ENCODE measurements at places on chromosomes 7 and 10.

- no peak for DNase-seq
These were observed 109.8 kb upstream of the PTN start for GRCh38 chr7:137453356-137453755.

GRCh38 chr10:62261666-62262065 is 7.0 kb downstream of the RTKN2 start:
- DNase-seq = no peak

GRCh38 chr10:114043532-114044246 is at the start of gene ADRB1:
Gene ADRB1 (plus strand): TSS chr10:114043866. CDS start chr10:114044133, 267 bp downstream.
- DNase-seq = peak; percentile 11

- no peak for DNase-seq
These were observed 16.2 kb downstream of the CSTF2T start for GRCh38 chr10:51683031-51683691.

DNA sequence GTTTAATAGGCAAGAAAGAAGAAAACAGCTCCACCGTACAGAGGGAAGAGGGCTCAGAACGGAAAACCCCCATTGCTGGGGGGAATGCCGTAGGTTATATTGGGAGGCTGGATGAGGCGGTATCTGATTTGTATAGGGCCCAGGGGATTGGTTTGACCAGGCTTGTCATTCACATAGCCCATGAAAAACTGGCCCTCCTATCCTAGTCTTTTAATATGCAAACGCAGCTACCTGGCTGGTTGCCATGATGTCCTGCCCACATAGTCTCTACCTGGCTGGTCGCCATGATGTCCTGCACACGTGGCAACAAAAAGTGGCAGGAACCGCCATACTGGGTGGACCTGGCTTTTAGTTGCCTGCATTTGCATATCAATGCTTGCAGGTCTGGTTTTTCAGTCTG is 84.7 kb downstream of the AUTS2 start:
- no peak for DNase-seq

DNA sequence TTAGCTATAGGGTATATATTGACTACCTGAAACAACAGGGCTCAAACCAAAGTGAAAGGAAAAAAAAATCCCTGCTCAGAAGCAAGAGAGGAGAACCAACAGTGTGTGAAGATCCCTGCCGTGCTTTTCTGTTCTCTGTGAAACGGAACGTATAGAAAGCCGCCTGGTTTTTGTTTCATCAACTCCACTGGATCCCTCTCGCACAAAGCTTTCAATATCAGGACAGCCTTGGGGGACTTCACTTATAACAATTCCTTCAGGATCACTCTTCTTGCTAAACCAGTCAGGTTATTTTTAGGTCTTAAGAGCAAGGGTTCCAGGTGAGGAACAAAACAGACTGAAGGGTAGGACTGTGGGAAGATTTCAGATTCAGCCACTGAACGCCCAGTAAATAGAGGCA is 151.1 kb upstream of the CACNA2D1 start:
- DNase-seq = no peak

DNA sequence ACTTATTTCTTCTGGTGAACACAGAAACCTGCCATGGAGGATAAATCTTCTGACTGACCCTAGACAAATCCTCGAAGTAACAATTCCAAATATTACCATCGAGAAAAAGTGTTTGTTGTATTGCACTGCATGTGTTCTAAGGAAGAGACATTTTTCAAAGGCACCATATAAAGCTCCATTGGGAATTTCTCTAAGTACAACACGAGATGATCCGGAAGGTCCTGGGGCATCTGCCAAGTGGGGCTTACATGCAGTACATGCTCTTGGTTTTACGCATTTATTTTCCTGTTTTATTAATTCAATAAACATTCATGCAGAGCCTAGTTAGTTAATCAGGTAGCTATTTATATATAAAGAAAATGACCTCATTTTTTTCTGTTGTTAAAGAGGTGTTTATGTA is 692.0 kb upstream of the IGFBP3 start:
- no peak for DNase-seq

DNA sequence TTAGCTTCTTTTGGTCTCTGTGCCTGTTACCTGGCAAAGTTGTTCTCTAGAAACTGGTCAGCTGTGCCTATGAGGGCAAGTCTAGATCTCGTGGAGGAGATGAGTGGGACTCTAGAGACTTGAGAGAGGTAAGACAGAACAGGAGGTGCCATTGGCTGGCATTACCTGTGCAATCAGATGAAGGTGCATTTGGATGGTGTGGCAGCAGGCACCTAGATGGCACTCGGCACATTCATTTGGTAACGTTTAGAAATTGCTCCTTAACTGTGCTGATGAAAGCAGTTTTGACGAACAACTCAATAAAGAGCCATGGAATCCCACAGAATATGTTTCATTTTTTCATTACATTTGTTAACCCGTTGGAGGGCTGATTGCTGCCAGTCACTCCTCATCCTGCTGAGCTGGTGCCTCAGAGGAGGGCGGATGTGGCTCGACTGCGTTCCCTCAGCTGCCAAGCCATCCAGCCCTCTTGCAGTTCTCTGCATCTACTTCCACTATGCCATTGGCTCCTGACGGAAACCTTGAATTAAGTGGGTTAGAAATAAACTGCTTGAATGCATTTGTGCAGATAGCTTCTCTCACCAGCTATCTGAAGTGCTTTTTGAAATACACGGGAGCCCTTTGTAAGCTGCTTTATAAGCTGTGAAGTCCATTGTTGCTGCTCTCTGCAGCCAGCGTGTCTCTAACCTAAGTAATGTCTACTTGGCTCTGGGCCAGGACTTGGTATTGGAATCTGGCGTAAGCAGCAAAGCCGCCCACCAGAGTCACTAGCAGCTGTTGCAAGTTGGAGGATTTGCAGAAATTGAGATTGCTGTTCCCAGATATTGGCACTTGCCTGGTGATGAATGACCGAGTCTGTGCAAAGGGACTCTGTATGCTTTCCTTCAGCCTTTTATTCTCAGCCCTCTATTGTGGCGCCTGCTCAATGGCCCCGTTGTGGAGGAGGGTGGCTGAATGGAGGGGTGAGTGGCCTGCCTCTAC is 87.4 kb downstream of the LRRC4 start:
- no peak for DNase-seq

DNA sequence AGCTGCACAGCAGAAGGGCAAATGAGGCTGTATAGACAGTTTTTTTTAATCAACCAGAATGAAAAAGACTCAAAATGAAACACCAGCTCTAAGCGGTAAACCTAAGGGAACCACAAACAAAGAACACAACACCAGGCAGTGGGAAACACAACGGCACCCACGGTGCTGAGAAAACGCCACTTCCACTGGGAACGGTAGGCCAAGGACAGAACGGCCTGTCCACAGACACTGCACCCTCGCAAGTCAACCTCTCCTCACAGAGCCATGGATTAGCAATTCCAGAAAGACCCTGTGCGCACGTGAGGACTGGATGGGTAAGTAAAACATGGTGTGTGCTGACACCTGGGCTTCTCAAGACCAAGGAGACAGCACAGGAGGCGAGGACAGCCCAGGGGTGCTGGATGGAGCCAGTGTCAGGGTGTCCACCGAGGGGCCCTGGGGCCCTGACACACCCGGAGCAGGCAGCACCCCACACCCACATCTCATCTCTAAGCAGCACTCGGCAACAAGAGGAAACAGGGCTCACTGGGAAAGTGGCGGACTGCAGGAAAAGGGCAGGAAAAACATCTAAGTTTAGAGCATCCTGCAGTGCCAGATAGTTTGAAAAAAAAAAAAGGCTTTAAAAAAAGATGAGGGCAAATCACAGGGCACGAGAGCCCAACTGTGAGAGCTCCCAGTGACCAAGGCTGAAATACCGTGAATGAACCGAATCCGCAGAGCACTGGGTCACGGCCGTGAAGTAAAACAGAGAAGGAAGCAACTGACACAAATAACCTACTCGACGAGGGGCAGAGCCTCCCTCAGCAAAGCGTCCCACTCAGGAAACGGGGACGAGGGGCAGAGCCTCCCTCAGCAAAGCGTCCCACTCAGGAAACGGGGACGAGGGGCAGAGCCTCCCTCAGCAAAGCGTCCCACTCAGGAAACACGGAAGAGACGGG is 120.2 kb downstream of the MAD1L1 start:
- no peak for DNase-seq

- no peak for DNase-seq
These were observed 114.2 kb downstream of the ZMIZ1 start for GRCh38 chr10:79182781-79183467.

DNA sequence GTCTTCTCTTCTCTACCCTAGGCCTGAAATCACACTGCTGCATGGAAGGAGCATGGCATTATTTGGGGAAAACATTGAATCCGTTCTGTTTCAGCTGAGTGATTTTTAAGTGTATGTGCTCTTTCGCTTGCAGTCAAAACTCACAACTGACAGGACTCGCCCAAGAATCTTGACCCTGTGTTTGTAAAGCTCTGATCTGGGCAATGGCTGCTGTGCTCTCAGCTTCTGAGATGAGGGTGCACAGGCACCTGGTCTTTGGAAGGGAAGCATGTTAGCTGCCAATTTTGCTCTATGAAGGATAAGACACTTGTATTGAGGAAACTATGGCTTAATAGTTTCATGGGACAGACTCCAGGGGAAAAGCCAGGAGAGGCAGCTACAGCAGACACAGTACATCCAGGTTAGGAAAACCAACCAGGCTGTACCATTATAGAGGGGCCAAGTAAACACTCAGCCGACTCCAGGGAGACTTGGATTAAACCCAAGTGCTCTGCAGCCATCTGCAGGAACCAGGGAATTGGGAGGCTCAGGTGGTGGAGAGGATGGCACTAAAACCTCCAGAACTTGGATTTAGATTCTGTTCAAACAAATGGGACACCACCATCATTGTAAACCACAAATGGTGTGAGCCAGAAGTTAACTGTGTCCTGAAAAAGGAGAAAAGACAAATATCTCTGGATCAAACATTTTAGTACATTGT is 43.3 kb downstream of the LYZL1 start:
- no peak for DNase-seq

DNA sequence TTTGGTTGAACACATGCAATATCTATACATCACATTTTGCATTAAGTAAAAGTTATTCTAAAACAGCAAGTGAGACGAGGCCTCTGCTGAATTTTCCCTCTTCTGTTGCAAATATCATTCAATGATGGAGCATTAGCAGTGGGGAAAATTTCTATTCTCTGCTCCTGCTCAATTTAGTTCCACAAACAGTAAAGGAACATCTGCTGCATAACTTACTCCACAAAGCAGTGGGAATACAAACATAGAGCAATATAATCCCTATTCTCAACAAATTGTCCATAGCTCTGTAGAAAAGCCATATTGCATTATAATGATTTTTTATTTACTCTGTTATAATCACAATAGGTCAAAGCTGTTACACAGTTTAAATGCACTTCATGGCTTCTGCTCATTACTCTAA is 5.9 kb downstream of the AGR3 start:
- DNase-seq = no peak

DNA sequence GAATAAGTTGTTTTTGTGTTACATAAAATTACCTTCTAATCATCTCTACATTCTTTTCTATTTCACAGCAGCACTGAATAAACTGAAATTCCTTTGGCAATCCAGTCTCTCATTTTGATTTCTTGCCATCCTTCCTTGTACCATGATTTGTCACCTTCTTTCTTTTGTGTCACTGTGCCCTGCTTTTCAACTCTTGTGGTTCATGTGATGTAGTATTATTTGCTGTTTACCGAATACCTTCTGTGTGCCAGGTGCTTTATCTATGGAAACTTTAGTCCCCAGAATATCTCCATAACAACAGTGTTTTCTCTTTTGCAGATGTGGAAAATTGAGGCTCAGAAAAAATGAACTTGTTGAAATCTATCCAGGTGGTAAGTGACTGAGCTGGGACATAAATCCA is 220.3 kb downstream of the STK31 start:
- no peak for DNase-seq

DNA sequence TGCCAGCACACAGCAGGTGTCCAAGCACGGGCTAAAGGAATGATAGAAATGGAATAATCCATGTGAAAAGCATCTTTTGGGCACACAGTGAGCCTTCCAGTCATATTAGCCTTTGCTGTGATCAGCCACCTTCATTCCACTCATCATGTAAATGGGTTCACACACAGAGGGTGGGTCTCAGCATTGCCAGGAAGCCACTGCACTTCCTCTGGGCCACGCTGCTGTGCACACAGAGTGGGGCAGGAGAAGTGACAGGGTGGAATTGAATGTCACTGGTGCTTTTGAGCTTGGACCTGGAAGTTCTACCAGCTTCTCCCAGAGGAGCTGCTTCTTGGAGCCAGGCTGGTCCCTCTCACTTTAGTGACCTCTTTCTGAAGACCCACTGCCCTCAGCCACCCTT is 203.5 kb downstream of the USP6NL start:
- no peak for DNase-seq

- DNase-seq = no peak
These were observed 195.1 kb downstream of the CCSER2 start for GRCh38 chr10:84523526-84523925.

- DNase-seq = no peak
These were observed 1.6 kb downstream of the SEPHS1 start for GRCh38 chr10:13346283-13347042.

- no peak for DNase-seq
These were observed 1121.4 kb downstream of the XPNPEP1 start for GRCh38 chr10:108801775-108802517.
